Breast epithelium (tissue), 4 donors: ENCODE measurements at places on chromosomes 6 and 20.
A peak's percentile ranks its signal among the peaks of the same experiment; 100 is the strongest.

DNA sequence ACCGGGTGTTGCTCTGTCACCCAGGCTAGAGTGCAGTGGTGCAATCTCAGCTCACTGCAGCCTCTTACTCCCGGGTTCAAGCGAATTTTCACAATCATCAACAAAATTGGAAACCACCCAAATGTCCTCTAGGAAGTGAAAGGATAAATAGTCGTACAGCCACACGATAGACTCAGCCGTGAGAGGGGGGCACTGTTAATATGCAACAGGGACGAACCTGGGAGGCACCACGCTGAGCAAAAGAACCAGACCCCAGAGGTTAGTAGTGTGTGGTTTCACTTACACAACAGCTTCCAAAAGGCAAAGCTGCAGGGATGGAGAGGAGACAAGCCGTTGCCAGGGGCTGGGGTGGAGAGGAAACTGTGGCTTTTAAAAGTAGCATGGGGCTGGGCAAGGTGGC, 30.1 kb upstream of the NTSR1 start:
- no peak for DNase-seq

DNA sequence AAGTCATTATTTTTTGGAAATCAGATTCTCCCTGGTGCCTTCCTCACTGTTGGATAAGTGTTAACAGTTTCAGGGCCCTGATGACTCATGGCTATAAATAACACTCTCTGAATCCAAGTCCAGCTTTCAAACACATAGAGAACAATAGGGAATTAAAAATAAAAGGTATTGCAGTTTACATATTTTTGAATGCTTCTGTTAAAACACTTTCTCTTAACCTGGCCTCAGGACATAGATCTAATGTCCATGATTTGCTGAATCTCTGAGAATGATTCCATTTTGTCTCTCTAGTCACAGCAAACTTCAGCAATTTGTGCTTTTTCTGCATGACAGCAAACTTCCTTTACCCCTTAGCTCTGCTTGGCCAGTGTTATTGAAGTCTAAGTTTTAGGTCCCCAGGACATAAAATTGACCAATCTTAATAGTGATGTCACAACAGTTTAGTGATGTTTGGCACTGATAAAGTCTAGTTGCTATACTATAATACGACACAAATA, 1192.4 kb upstream of the CITED2 start:
- no peak for DNase-seq

DNA sequence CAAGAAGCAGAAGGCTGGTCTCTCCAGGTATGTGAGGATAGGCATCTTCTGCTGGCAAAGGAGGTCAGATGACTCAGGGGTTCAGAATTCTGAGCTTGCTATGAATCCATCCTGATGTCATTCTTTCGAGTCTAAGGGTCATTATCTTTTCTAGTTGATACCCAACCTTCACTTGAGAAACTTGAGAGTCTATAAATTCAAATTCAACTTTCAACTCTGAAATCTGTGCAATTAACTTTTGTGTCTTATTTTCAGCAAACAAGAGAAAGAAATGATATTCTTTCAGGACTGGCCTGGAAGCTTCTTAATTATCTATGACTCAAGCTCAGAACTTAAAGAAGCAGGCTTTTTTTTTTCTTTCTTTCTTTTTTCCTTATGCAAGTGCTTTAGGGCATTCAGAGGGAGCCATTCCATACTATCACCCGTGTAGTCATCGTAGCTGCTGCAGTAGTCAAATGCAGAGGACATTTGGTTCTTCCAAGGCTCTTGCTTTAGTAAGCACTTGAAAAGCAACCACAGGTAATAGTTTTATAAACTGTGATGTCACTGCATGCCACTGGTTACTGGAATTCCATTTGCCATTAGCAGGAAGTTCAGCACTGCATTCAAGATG, 93.0 kb downstream of the ADTRP start:
- DNase-seq: no peak

- DNase-seq: no peak
Measured at GRCh38 chr20:36645998-36646397, at the start of gene SLA2. Gene SLA2, minus strand, starts transcription at chr20:36646196. Its CDS starts 4,861 bp downstream, at chr20:36641335.

DNA sequence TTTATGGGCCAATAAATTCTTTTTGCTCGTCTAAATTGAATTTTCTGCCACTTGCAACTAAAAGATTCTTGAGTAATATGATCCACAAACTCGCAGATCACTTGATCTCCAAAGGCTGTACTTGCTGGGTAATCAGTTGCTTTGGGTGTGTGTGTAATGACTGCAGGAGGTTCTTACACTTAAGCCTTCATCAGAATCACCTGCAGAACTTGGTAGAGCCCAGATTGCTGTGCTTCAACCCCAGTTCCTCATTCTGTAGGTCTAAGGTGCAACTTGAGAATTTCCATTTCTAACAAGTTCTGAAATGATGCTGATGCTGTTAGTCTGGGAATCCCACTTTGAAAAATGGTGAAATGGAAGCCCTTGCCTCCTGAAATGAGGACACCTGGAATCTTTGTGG, 12.9 kb upstream of the FKBP1A start:
- no peak for DNase-seq

DNA sequence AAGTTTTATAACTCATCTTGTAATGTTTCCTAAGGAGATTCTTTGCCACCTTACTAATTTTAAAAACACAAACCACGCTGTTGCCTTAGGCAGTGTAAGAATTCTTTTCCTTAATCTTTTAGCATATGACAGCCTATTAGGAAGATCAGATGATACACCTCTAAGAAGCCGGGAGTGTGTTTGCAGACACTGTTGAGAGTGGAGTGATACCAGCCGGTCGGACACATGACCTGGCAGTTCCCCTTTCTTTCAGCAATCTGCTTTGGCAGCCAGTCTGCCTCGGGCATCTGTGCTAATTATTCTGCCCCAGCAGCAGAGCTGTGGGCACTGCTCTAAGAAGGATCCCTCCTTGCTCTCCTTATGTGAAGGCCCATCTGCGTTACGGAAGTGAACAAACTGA, 50.9 kb downstream of the PLCB4 start:
- DNase-seq: peak; percentile 45

DNA sequence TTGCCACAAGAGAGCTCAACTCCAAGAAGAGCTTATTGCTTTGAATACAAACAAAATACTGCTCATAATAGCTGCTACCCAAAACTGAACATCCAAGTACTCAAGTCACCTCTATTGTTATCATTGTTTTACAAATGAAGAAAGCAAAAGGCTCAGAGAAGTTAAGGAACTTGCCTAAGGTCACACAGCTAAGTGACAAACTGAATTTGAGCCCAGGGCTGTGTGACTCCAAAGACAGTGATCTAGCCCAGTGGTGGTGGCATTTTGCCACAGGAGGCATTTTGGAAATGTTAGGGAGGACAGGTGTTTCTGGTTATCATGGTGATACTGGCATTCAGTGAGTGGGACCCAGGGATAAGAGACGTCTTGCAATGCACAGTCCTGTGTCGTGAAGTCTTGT, 79.5 kb downstream of the KCNB1 start:
- no peak for DNase-seq

DNA sequence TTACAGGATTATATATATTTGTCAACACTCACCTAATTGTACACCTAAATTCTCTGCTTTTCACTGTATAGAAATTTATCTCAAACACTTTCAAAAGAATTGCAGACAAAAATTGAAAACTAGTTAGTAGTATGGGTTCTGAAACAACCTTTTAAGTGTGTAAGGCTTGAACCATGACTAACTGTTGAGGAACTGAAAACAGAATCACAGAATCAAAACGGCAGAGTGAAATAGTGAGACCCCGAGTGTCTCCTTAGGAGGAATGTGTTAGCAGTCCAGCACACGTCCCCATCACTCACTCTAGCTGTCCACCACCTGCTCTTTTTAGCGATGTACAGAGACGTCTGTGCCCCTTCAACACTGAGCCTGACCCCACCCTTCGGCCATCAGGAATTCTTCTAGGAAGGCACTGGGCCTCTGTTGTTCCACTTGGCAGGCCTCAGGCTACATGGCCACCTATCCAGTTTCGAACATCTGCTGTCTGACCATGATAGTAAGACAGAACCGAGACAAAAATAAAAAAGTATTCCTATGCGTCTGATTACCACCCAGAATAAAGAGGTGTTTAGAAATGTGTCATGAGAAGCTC, 227.4 kb downstream of the C6orf118 start:
- no peak for DNase-seq

- no peak for DNase-seq
Measured at GRCh38 chr6:72931325-72931887, 293.9 kb downstream of the KHDC1L start.

- DNase-seq: no peak
Measured at GRCh38 chr20:39574061-39574460, 611.9 kb downstream of the DHX35 start.

GRCh38 chr20:57653910-57654309, 33.7 kb upstream of the ZBP1 start:
- DNase-seq: no peak
